ENCODE measurements at places on chromosomes 12 and 14.

GRCh38 chr12:54154681-54155186 lies 34.1 kb downstream of the SMUG1 start:
- no peak for DNase-seq

DNA sequence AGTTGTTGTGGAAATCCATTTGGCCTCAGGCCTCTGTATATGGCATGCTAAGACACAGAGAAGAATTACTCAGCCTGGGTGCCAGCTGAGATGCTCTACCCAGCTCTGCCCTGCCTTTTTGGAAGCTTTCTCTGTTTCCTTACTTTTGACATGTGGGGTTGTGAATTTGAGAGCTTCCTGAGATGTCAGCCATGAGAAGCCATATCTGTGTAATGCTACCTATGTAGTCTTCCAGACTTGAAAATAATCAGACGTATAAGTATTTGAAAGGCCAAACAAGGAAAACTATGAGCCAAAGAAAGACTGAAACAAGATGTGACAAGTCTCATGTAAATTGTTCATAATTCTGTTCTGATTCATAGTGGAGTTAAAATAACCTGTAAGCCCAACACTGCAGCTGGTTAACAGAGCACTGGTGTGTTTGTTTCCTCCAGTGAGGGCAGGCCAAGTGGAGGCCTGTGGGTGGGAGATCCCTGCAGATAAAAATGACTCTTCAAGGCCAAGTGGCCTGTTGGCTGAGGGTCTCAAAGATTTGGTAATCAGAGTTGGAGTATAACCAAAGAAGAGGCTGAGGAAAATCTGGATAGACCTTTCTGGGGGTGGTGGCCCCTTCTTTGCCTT lies 94.0 kb downstream of the TMX1 start:
- DNase-seq = no peak

GRCh38 chr14:90416720-90417119 lies 19.9 kb downstream of the CALM1 start:
- DNase-seq = no peak

GRCh38 chr12:5173511-5174011 lies 129.9 kb downstream of the KCNA5 start:
- no peak for DNase-seq

DNA sequence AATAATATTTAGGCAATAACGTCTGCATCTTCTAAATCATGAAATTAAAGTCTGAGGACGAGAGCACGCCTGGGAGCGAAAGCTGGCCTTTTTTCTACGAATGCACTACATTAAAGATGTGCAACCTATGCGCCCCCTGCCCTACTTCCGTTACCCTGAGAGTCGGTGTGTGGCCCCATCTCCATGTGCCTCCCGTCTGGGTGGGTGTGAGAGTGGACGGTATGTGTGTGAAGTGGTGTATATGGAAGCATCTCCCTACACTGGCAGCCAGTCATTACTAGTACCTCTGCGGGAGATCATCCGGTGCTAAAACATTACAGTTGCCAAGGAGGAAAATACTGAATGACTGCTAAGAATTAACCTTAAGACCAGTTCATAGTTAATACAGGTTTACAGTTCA lies 19.3 kb downstream of the CKB start:
- no peak for DNase-seq

GRCh38 chr12:65608319-65608916 lies 215.9 kb upstream of the HMGA2 start:
- DNase-seq = no peak

- peak; percentile 18 for DNase-seq
Measured at GRCh38 chr12:9039397-9039977, 50.1 kb downstream of the KLRG1 start.

GRCh38 chr12:75986001-75986746 lies 45.4 kb downstream of the PHLDA1 start:
- DNase-seq = no peak

GRCh38 chr14:100302616-100303015 lies 3.6 kb downstream of the SLC25A29 start:
- no peak for DNase-seq

- no peak for DNase-seq
Measured at GRCh38 chr12:132772606-132773005, 11.0 kb upstream of the ANKLE2 start.

- DNase-seq = peak; percentile 74
Measured at GRCh38 chr12:16349131-16349460, 1.7 kb downstream of the MGST1 start.

- no peak for DNase-seq
Measured at GRCh38 chr14:67357969-67358354, 1.6 kb downstream of the ATP6V1D start.

DNA sequence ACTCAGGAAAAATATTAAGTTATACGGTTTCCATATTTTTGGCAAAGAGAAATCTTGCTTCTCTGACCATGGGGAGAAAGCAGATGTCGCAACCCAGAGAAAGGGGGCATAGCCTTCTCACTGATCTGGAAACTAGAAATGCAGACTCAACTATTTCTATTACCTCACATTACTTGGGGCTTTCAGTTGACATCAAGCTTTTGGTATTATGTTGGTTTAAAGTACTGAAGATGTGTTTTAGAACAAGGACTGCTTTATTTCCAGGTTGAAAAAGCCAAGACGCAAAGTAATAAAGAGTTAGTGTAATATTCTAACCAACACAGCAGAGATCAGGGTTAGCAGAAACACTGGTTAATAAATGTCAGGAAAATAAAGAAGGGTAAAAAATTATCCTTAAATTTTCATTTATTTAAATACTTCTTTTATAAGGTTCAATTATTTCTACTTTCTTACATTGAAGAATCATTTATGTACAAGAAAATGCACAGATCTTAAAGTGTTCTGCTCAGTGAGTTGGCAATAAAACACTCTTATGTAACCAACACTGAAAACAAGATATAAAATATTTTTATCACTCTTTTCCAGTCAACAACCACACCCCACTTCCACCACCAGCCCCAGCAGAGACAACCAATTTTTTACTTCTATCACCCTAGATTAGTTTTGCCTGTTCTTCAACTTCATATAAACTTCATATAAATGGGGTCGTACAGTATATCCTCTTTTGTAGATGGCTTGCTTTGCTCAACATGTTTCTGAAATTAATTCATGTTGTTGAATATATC lies 26.0 kb downstream of the DCP1B start:
- DNase-seq = no peak

GRCh38 chr12:67681105-67681778 lies 32.7 kb downstream of the DYRK2 start:
- DNase-seq = no peak

- DNase-seq = no peak
Measured at GRCh38 chr14:94451826-94452225, 774 bp downstream of the SERPINA11 start.

DNA sequence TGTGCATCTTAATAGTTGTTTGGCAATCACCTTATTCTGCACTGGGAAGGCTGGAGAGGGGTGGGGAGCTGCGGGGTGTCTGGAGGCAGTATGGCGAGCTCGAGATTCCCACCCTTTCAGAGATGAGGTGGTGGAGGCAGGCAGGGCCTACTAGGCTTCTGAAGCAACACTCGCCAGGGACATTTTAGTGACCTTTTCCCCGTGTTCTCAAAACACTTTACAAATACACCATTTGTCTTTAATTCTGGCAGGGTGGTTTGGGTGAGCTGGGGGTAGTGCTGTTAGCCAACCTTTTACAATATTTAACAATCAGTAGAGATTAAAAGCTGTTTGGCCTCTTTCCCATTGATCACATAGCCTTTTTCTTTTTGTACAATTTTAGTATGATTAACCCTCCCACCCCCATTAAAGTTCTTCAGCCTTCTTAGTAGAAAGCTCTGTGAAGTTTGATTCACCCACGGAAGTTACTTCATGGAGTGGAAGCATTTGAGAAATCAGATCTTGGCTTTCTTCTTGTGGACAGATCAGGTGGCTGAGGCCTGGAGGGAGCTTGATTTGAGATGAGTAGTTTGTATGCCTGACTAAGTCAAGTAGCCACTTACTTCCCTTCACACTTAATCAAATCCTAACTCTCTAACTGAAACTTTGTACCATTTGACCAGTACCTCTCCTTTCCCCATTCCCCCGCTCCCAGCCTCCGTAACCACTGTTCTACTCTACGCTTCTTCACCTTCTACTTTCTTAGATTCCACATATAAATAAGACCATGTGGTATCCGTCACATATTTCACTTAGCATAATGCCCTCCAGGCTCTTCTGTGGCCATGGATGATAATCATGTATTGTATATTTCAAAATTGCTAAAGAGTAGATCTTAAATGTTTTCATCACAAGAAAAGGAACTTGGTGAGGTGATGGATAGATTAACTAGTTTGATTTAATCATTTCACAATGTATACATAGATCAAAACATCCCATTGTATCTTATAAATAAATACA lies 41.0 kb downstream of the TRAF3 start:
- DNase-seq = no peak

DNA sequence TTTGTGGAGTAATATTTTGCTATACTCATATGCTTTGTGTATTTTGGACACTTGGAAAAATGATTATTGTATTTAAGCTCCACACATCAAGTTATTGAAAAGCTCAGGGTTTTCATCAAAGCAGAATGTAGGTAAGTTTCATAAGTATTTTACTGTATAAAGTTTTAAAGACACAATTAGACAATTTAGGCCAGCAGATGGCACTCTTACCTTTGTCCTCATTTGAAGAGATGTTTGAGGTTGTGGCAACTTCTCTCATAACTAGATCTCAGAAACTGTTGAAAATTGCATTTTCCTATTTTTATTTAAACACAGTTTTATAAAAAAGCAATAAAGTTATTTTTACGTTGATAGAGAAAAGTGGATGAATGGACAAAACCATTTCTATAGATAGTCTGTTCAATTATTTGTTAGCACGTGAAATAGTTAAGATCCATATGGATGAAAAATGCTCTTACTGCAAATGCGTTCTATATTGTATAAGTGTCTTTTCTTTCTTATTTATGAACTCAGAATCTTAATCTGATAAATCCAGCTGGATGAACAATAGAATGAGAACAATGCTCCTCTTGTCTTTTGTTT lies 300.0 kb downstream of the AEBP2 start:
- no peak for DNase-seq

- no peak for DNase-seq
Measured at GRCh38 chr14:47040550-47040949, 389.0 kb upstream of the RPL10L start.

GRCh38 chr12:101696251-101697196 lies 916 bp upstream of the CHPT1 start:
- DNase-seq = peak; percentile 96

GRCh38 chr12:5884866-5885265 lies 60.2 kb downstream of the ANO2 start:
- DNase-seq = no peak

GRCh38 chr14:20603813-20604690 lies 12.9 kb upstream of the RNASE12 start:
- no peak for DNase-seq
